ENCODE measurements at places on chromosomes 2 and 18. TPM values are rescaled to one million over a fixed set of nuclear protein-coding genes. Genes with fewer than 3 reads are reported as not detected.

DNA sequence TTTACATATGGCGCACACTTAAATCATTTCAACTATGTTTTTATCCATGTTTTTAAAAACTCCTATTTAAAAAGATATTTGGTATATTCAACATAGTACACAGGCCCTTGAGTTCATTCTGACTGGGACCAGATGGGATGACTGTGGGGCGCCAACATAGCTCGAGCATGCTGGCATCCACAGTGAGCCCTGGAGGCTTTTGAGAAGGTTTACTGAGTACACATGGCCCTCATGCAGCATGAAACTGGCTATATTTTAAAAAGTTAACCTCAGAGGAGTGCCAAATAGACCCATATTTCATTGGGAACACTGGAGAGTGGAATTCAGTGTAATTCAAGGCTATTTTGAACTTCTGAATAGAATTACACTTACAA lies 83.6 kb downstream of the CCDC85A start:
- no peak for DNase-seq

GRCh38 chr2:176193048-176193447 lies 4.6 kb downstream of the HOXD1 start:
- DNase-seq: no peak

- DNase-seq: no peak
These were observed 284.8 kb downstream of the CELF4 start for GRCh38 chr18:37280701-37281393.

DNA sequence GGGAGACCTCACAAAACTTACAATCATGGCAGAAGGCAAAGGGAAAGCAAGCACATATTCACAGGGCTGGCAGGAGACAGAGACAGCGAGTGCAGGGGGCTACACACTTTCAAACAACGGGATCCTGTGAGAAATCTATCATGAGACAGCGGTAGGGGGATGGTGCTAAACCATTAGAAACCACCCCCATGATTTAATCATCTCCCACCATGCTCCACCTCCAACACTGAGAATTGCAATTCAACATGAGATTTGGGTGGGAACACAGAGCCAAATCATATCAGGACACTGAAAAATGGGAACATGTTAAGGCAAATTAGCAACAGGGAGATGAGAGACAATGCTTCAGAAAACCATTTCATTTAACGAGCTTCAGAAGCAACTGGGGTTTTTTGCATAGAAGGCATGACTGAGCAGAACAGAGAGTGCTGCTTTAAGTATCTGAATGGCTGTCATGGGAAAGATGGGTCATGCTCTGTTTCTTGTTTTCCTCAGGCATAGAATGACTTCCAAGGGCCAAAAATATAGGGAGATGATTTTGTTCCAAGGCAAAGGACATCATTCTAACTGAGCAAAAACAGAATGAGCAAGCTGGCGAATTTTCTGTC lies 100.8 kb upstream of the MAP2 start:
- DNase-seq: no peak

DNA sequence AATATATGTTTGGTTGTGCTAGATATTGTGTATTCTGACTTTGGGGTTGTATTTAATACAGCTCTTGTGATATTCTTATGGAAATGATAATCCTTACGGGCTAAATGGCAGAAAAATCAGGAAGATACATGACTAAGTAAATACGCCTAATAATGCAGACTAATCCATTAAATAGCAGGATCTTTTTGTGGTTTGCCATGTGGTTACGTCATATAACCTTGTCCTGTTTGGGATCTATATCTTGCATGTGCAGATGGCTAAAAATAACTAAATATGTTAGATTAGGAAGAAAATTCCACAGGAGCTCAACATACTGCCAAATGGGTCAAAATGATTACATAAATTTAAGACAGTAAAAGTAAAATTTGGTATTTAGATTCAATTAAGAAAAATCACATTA lies 83.0 kb downstream of the NEB start:
- no peak for DNase-seq

DNA sequence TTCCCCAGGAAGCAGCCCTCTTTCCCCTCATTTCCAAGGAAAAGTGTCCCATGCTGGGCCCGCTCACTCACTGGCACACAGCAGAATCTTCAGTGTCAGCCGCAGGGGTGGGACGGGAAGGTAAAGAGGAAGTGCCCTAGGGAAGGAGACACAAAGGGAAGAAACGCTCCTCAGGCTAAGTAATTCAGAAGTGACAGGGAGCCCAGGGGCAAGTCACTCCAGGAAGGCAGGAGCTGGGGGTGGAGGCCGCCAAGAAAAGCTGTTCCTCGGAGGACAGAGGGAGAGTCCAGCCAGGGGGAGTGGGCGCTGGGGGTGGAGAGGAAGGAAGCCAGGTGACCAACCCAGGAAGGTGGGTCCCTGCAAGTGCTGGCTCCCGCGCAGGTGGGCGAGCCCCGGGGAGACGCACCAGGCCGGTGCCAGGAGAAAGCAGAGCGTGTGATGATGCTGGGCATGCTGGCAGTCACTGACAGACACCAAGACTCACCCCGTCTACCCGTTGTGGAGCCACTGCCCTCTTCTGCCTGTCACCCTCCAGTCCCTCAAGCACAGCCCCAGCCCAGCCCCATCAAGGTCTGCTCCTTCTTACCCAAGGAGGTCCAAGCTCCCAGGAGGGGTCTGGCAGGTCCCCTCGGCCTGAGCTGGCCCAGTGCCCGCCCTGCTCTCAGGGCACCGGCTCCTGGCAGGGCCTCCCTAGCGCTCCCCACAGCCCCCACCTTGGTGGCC lies 21.7 kb downstream of the HDAC4 start:
- DNase-seq: no peak

PPIL3 gene
- total RNA-seq: 14.9 TPM

ACMSD gene
- total RNA-seq: not detected
